ENCODE measurements at places on chromosomes 12 and 14.

GRCh38 chr12:88273875-88274274, 131.8 kb downstream of the TMTC3 start:
- DNase-seq, result no peak

- no peak for DNase-seq
Measured at GRCh38 chr14:92416544-92416943, 93.6 kb downstream of the SLC24A4 start.

DNA sequence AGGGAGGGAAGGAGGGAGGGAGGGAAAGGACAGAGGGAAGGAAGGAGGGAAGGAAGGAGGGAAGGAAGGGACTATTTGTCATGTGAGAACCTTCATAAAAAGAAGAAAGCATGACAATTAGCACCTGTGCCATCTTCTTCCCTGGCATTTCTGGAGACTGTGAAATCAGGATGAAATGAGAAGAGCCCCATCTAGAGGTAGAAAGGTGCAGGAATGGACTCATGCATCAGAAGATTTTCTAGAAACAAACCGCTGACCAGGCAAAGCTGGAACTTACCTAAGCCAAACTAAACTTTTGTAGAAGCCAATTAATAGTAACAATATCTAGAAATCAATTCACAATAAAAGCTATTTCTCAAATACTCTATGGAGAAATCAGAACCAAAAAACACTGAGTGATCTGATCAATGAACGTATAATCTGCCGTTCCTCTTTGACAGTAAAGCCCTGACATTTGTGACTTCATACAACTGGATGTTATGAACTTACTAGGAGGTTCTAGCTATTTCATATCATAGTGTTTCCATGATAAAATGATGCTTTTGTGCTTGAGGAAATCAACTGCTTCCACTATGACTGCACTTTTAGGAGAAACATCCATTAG, 24.4 kb upstream of the CRACR2A start:
- peak; percentile 45 for DNase-seq

DNA sequence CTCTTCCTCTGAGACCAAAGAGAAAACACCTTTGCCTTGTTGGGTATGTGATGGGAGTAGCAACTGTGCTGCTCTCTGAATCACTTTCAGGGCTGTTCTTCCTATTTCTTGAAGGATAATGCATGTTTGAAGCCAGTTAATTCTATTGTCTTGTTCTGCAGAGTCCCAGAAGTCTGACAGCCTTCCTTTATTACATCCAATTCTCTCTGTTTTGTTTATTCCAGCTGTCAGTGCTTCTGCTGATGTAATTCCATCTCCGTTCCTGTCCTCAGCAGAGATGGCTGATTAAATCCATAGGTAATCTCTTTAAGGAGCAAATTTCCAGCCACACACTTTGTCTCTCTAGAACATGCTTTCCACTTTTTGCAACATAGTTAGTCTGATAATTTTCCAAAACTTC, 59.7 kb downstream of the MGAT4C start:
- DNase-seq, result no peak

DNA sequence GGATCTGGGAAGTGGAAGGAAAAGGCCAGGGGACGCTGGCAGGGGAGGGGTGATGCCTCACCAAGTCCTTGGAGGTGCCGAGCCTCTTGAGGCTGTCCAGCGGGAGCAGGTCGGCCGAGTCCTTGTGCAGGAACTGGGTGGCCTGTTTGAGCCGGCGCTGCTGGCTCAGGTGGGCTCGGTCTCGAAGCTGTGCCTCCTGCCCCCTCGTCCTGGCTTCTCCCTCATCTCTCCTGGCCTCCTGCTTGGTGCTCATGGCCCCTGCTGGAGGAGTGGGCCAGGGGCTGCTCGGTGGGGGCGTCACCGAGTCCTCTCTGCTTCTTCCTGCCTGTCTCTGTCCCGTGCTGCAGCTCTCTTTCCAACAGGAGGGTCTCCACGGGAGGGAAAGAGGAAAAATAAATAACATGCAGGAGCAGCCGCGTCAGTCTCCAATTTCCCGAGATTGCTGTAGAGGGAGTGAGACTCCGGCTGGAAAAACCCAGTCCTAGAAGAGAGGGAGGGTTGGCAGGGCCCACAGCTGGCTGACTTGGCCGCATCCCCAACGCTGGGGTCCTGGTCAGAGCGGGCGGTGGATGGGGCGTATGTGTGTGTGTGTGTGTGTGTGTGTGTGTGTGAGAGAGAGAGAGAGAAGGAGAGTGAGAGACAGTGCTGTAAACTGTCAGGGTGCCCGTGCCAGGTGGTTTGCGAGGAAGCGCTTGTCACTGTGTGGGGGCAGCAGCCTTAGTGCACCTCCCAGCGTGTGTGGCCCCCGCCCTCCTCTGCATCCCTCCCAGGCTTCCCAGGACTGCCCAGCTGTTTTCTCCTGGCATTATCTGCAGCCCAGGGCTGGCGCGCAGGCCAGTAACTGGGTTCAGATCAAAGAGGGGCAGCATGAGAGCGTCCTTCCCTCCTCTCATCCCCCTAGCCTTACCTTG, at the start of gene NRIP2:
Gene NRIP2 (minus strand): TSS at position 455 of the 911 bp plus-strand sequence. CDS start 52 bp downstream, at position 403.
- DNase-seq, result no peak

- no peak for DNase-seq
Measured at GRCh38 chr12:54603872-54604271, 15.4 kb upstream of the PPP1R1A start.

GRCh38 chr14:24428628-24429394, 657 bp downstream of the CBLN3 start:
- no peak for DNase-seq

- no peak for DNase-seq
Measured at GRCh38 chr14:72605921-72606220, 288.0 kb downstream of the DPF3 start.

DNA sequence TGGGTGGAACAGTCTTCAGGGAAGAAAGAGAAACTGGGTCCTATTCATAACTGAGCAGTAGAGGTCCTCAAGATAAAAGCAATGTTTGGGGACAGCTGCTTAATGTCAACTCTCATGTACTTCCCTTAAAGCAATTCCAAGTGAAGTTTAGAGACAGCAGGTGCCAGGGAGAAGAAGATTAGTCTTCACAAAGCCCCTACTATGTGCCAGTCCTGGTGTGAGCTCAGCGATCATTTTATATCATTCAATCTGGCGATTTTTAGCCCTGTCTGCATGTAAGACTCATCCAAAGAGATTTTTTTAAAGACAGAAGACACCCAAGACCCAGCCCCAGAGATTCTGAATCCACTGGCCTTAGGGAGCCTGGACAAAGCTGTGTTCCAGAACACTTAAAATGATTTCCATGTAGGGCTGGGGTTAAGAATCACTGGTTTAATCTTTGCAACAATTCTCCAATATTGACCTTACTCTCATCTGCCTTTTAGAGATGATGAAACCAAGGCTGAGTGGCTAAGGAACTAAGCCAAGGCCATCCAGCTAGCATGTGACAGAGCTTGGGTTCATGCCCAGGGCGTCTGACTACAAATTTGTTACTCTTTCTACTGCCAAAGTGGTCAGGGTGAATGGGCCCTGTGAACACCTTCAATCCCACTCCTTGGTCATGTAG, 404.5 kb upstream of the TBX3 start:
- no peak for DNase-seq

- no peak for DNase-seq
Measured at GRCh38 chr12:5220835-5221234, 177.2 kb downstream of the KCNA5 start.

DNA sequence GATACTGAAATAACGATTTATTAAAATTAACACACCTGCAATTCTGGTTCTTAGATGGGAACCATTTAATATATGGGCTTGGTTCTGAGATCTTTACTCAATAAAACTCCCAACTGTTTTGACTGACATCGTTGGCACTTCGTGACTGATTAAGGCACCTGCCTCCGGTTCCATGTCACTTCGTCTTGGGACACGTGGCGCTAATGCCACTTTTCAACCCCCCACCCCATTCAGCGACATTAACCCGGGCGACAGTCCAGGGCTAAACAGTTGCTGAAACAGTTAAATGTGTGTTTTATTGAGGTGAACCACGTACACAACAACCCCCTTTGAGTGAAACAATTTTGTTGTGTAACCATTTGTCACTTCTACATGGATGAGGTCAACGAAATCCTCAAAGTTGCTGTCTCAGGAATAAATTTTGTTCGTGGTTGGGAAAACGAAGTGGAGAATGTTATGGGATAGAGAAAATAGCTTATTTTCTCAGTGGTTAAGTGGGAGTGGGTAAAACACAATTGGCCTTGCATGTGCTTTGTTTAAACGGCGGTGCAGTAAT, 9.9 kb upstream of the SLC38A2 start:
- DNase-seq, result no peak

DNA sequence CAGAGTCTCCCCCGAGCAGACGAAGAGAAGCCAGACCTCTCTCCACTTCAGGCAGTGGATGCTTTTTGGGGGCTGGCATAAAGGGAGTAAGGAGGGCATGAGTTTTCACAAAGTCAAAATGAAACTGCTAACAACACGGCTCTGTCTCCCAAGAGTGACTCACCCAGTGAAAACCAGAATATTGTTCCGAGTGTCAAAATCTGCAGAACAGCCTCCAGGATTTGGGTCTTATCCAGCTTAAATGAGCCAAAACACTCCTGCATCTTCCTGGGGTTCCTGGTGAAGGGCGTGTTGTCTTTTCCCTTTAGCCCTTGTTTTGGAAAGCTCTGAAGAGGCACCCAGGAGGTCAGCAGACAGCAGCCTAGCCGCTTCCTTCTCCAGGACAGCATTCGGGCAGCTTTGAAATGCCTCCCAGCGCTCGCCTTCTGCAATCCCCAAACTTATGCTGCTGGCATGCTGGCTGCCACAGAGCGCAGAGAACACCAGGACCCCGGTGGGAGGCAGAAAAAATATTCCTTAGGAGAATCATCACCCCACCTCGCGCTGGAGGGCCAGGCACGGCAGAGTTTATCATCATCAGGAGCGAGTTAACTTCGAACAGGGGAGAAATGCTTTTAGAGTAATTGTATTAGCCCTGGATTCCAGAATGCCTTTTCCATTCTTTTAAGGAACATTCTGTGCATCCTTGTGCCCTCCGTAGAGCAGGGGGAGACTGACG, 117.7 kb upstream of the NCOR2 start:
- DNase-seq, result no peak

- no peak for DNase-seq
Measured at GRCh38 chr14:90455100-90455571, 58.3 kb downstream of the CALM1 start.

DNA sequence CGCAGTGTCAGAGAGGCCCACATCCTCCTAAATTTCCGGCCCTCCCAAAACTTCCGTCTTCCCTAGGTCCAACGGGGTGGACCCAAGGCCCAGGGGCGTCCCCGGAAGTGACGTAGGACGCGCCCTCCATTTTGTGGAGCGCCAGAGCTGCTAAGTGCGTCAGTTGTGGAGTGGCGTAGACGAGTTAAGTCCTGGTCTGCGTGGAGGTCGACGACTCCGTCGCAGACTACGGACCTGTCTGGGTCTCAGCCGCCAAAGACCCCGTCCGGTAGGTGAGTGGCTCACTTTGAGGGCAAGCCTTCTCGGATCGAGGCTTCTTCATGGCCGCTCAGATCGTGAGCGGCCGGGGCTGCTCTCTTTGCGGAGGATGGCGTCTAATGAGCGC, at the start of gene SRSF5:
Gene SRSF5 (plus strand): TSS at position 159 of the 385 bp plus-strand sequence. CDS start 1,015 bp downstream, outside the sequence.
- peak; percentile 97 for DNase-seq

GRCh38 chr12:123118497-123118896, 32.4 kb downstream of the PITPNM2 start:
- DNase-seq, result no peak

GRCh38 chr14:74627076-74627475, 15.0 kb upstream of the LTBP2 start:
- no peak for DNase-seq

GRCh38 chr12:20507056-20507455, 138.7 kb downstream of the PDE3A start:
- no peak for DNase-seq

- peak; percentile 92 for DNase-seq
Measured at GRCh38 chr14:20332788-20333493, at the start of gene CCNB1IP1. Gene CCNB1IP1, minus strand, starts transcription at chr14:20333279. Its CDS starts 16,756 bp downstream, at chr14:20316523.

All from NCI-H2081 (cell line).